ENCODE measurements at places on chromosomes 7 and 10.

GRCh38 chr10:62182595-62182994, 86.0 kb downstream of the RTKN2 start:
- no peak for DNase-seq

- no peak for DNase-seq
Measured at GRCh38 chr7:138666385-138666784, 34.8 kb downstream of the SVOPL start.

DNA sequence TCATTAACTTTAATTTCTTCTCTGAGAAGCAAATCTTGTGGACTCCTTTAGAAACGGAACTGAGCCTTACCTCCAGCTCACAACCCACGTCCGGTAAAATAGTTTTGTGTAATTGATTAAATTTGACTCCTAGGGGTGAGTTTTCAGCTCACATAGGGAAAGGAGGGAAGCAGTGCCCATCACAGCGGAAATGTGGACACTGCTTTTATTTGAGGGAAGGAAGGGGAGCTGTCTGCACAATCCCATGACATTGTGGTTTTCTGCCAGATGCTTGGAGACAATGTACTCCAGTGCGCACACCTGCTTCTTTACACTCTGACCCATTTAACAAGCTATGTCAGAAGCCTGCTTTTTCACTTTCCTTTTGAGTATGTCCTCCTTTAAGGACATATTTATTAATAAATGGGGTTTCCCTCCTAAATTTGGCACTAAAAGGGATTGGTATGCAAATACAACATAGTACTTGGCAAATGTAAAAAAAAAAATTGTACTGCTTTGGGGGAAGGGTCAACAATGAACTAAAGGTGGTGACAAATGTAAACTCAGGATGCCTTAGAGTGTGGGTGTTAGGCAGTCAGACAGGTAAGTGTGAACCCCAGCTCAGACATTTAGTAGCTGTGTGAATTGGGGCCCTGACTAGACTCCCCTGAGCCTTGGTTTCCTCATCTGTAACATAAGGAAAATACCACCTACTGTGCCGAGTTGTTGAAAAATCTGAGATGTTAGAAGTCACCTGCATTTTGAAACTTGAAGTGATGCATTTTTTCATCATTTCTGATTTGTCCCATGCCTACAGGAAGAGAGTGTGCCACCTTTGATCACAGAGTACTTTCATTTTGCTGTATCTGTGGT, 90.2 kb upstream of the KLF6 start:
- no peak for DNase-seq

- no peak for DNase-seq
Measured at GRCh38 chr7:106109521-106110237, 2.4 kb downstream of the SYPL1 start.

DNA sequence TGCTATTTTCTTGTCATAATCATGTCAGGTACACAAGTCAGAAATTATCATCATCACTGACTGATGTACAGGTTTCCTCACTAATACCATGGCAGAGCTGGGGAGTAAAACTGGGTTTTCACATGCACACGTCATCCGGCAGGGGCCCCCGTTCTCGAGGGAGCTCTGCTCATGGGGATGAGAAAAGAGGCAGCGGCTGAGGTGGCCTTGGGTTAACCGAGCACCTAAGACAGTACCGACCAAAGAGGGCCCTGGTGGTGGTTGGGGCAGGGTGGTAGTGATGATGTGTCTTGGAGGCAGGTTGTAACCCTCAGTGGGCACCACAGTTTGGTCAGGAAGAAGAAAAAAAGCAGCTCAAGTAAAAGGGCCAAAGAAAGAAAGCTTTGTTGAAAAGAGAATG, 12.1 kb upstream of the TRPV6 start:
- no peak for DNase-seq

All from stimulated activated CD8-positive, alpha-beta memory T cell treated with anti-CD3 and anti-CD28 coated beads, Interleukin-7, amount 100 ng/mL, for 1 hour (primary cell).